T-cell (primary cell): ENCODE measurements at places on chromosomes 6 and 20. TPM values are rescaled to one million over a fixed set of nuclear protein-coding genes. Genes with fewer than 3 reads are reported as not detected.

GRM1 gene
- not detected for total RNA-seq

DNA sequence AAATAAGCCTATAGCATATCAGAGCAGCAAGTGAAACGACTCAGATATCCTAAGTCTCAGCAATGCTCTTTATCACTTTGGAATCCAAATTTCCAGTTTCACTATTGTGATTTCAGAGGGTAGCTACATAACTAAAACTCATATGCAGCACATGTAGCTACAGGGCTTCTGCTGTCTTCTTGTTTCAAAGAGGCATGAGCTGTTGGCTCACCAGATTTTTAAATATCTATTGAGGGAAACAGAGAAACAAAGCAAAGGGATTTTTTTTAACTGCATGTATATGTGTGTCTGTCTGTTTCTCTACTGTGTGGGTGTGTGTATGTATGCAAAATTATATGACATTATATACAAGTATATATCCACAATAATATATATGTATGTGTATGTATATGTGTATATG, 258.4 kb downstream of the HDGFL1 start:
- DNase-seq, result no peak

GRCh38 chr20:41344477-41344876, 3.9 kb downstream of the LPIN3 start:
- DNase-seq, result no peak

DNA sequence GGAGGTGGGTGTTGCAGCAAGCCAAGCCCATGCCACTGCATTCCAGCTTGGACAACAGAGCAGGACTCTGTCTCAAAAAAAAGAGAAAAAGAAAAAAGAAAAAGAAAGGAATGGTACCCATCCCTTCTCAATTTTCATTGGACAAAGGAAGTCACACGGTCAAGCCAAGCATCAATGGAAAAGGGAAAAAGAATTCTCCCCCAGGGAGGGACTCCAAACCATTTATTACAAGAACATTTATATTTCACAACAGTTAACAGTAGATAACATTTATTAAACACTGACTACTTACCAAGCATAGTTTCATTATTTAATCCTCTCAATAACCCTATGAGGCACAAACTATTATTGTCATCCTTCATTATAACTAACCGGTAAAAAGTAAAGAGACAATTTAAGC, 6.6 kb upstream of the KIF13A start:
- no peak for DNase-seq

DNA sequence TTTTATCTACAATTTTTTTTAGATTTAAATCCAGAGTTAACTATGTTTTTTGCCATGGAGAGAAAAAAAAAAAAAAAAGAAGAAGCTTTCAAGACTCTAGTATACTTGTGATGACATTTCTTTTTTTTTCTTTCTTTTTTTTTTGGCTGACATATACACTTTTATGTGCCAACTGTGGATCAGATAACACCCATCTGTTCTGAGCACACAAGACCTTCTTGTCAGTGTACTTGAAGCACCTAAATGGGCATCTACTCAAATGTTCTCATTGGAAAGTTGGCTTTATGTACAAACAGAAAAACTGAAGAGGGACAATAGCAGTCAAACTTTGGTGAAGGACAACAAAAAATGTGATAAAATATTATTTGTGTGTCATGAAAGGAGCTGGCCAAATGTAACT, 904.5 kb downstream of the GRIK2 start:
- no peak for DNase-seq

GRCh38 chr6:79564636-79565035, 27.4 kb upstream of the LCA5 start:
- DNase-seq, result no peak

GRCh38 chr20:39464238-39464637, 502.1 kb downstream of the DHX35 start:
- no peak for DNase-seq

TREML2 gene
- 5.8 TPM for total RNA-seq

PNPLA1 gene
- total RNA-seq, result 0.20 TPM

NKAPL gene
- not detected for total RNA-seq

GRCh38 chr20:56520180-56520579, 4.4 kb upstream of the FAM209A start:
- DNase-seq, result no peak

MYCT1 gene
- total RNA-seq, result 0.42 TPM

DNA sequence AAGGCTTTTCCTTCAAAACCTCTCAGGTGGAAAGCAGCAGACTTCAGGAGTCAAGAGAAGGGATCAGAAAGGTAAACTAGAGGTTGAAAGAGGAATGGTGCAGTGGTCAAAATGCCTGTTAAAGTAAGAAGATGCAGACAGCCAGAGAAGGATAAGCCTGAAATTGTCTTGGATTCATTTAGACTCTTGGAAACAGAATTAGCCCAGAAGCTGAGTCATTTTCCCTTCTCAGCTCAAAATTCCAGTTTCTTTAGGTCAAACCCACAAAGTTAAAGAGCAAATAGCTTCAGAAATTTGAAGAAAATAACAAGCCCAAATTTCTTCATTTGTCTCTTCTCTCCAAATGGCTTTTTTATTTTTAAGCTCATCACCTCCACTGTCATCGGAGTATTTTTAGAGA, 73.9 kb downstream of the DHX35 start:
- DNase-seq, result no peak

DNA sequence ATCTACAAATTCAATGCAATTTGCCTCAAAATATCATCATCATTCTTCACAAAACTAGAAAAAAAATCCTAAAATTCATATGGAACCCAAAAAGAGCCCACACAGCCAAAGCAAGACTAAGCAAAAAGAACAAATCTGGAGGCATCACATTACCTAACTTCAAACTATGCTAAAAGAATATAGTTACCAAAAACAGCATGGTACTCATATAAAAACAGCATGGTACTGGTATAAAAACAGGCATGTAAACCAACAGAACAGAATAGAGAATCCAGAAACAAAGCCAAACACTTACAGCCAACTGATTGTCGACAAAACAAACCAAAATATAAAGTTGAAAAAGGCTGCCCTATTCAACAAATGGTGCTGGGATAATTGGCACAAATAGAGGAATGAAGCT, 278.1 kb downstream of the TPBG start:
- no peak for DNase-seq

PXT1 gene
- 0.44 TPM for total RNA-seq

GRCh38 chr6:45757443-45758130, 258.1 kb downstream of the CLIC5 start:
- DNase-seq, result no peak

CST4 gene
- not detected for total RNA-seq

CAGE1 gene
- total RNA-seq, result not detected

DNA sequence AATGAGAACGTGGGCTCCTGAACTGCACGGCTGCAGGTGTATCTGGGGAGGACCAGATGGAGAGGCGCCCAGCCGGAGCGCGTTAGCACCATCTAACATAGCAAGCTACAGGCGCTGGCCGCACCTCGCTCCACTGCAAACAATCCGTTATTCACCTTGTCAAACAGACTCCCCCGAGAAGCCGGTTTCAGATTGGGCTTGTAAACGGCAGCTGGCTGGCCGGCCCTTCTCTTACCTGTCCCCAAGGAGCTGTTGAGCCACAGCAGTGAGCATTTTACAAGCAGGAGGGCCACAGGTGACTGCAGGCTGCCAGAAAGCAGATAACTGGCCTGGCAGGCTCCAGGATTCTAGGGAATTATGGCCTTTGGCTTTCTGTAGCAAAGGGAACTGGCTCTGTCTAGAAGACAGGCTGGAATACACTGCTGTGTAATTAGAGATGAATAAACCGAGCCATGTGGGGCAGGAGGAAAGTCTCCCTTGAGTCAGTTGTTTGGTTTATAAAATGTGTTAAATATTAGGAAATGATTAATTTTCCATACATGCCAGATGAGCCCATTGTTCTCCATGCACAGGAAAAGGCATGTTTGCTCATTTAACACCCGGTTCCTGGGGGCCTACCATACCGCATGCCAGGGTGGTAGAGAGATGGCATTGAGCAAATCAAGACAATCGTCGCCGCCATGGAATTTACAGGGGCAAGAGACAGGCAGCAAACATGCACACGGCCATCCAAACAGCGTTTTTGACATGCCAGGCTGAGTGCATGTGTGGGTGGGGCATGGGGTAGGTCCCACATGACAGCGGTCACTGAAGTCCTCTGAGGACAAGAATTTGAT, 159.3 kb downstream of the NFATC2 start:
- DNase-seq, result no peak

C20orf96 gene
- 2.5 TPM for total RNA-seq

GRCh38 chr6:131958542-131959470, 7.6 kb upstream of the CCN2 start:
- DNase-seq, result no peak
